ENCODE measurements at places on chromosomes 11 and 22. TPM values are rescaled to one million over a fixed set of nuclear protein-coding genes. Genes with fewer than 3 reads are reported as not detected.

The OR4A16 gene
- not detected for total RNA-seq

The CBLIF gene
- total RNA-seq: not detected

The HEPACAM gene
- total RNA-seq: 0.14 TPM

The CHADL gene
- total RNA-seq: 1.6 TPM

The NUCB2 gene
- 35.2 TPM for total RNA-seq

Data from kidney epithelial cell (primary cell).